Cortex of kidney (tissue), 1 donor: ENCODE measurements at places on chromosomes 12 and 14.

DNA sequence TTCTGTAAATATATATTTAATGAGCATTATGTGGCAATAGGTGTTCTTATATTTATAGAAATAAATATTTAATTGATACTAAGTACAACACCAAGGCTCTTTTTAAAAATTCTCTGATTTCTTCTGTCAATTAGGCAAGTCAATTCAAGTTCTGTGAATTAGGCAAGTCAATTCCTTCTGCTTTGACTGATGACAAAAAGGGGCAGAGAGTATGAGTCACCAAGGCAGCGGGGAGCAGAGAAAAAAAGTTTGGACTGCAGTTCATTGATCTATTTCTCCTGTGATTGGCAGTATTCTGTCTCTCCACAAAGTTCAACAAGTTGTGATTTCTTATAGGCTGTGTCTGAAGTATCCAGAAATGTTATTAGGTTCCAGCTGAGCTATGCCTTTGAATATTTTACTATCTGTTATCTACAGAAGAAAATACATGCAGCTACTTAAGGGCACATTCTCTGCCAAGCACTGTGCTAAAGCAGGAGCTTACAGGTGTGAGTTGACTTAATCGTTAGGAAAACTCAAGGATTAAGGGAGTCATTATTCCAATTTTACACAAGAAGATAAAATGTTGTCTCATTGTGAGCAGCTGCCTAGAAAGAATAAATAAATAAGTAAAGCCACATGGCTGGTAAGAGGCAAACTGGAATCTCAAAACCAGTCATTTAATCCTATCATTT is 206.4 kb upstream of the ALG10B start:
- no peak for DNase-seq

DNA sequence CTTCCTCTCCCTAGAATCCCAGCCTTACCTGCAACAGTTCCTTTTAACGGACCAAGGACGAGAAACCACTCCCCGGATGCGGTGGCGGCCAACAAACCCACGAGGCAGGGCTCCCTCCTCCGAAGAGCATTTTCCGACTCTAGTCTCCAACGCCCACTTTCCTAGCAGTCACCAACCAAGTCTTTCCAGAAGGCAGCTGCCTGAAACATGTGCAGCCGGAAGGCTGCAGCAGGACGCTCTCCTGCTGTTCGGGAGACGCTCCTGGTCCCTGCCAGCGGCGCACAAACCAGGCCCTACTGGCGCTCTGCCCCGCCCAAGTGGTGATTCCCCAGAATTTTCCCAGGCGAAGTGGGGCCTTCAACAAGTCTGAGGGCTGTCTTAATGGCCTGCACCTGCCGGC is 21.1 kb upstream of the ADAM20 start:
- no peak for DNase-seq

GRCh38 chr14:23485326-23485725 is 15.8 kb downstream of the NGDN start:
- DNase-seq = no peak

- DNase-seq = no peak
Observed at GRCh38 chr12:58316926-58317325, 375.6 kb downstream of the ATP23 start.
